ENCODE measurements at places on chromosomes 12 and 14.
A peak's percentile ranks its signal among the peaks of the same experiment; 100 is the strongest.

GRCh38 chr14:24734917-24735500, 101.0 kb upstream of the GZMB start:
- no peak for DNase-seq

GRCh38 chr12:129552996-129553750, 350.7 kb downstream of the TMEM132D start:
- DNase-seq, result no peak

DNA sequence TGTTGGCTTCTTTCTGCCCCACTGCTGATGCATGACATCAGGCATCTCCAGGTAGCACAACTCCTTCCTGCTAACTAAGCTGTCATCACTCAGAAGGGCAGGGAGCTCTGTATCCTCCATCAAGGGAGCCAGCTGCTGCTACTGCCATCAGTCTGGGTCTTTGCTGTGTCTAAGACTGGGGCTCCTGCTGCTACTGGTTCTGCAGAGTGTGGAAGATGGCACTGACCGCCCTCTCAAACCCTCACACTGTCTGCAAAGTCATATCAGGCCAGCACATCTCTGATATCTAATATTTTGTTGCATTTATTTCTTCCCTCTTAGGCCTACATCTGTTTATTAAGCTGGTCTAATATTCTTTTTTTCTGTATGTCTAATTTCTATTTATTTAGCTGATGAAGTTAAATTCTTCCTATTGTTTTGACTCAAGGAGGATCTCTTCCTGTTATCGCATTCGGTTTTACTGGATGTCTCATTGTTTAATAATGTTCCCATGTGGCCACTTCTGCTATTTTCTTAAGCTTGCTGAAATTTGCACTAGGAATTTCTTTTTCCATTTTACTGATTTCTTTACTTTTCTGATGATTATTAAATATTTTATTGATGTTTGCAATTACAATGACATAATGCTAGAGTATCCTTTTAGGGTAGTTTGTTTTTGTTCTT, 7.6 kb upstream of the E2F7 start:
- DNase-seq, result no peak

DNA sequence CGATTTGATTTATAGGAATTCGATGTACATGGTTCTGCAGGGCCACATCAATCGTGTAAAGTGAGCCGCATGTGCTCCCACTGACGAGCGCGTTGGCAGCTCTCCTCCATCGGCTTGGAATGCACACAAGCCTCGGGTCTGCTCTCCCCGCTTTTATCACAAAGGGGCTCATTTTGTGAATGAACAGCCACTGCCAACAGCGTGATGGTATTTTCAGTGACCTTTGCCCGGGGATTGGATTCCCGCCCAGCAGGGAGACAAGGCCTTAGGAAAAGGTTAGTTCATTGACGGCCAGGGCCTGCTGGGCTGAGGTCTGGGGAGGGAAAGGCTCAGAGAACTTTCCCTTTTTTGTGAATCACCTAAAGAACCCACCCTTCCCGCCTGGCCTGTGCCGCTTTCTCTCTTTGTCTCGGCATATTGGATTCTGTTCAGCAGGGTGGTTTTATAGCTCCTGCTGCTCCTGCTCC, 232.1 kb downstream of the MSRB3 start:
- DNase-seq, result peak; percentile 17

DNA sequence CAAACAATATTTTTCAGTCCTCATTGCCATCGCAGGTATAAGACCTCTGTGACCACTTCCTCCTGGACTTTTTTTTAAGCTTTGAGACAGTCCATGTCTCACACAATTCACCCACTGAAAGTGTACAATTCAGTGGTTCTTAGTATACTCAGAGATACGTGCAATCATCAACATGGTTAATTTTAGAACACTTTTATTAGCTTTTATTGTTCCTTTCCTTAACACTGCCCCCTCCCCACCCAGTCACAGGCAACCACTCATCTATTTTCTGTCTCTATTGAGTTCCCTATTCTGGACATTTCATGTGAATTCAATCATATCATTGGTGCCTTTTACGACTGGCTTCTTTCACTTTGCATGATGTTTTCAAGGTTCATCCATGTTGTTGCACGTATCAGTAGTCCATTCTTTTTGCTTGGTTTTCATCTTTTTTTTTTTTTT, 16.2 kb downstream of the NCKAP5L start:
- DNase-seq, result no peak

DNA sequence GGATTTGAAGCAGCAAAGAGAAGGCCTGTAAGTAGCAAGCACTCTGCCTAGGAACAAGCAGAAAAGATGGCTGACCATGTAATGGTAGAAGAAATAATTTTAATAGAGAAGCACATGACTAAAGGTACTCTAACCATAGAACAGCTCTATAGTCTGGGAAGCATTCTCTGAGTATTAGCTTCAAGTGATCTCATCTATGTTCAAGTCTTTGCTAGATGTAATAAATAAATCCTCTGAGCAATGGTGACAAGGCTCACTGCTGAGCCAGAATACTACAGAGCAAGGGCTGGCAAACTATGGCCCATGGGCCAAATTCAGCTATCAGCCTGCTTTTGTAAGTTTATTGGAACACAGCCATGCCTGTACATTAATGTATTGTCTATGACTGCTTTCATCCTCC, 84.8 kb downstream of the PEBP1 start:
- DNase-seq, result no peak

DNA sequence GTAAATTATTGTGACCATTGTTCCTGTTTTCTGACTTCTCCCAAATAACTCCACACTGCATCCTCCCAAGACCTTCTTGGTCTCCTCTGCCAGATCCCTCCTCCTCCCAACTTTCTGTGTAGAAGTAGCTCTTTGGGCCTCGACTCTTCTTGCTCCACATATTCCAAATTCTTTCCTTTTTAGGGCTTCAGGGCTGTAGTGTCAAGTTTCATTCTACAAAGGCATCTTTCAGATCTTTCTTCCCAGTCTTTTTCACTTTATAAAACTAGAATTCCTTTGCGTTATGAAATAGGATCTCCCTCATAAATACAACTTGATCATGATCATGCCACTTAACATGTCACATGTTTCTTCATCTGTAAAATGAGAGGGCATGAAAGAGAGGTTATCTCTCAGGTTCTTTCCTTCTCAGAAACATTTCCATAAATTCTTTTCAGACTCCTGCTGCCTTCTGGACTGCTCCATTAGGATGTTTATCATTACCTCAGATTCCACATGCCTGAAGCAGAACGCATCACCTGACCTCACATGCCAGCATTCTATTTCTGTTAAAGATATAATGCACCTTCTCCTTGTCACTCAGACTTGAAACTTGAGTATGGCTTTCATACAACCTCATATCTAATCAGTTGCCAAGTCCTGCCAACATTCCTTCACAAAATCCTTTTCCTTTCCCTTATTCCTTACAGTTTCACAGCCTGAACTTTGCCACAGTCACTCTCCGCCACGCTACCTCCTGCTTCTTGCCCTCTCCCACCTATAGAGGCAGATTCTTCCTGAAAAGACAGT, 8.5 kb downstream of the SLC38A1 start:
- DNase-seq, result no peak

- DNase-seq, result no peak
These were observed 27.3 kb downstream of the PNMA1 start for GRCh38 chr14:73686901-73687300.

DNA sequence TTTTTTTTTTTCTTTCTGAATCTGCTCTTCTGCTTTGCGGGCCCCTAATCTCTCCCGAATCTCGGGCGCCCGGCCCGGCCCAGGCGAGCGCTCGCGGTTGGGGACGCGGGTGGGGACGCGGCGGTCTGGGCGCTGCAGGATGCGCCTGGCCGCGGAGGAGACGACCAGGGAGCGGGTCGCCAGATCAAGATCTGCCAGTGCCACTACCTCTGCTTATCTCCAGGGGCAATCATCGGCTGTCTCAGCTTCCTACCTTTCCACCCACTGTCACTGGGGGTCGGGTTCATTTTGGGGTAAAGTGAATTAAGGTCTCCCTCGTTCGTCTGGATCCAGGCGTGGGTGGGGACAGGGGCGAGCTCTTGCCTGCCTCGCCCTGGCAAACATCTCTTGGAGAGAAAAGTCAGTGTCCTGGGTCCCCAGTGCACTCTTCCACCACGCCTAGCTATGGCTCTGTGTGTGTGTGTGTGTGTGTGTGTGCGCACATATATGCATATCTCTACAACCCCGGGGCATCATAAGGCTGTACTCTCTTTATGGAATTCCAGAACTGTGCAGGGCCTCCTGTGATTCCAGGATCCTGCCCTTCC, 422.3 kb downstream of the VRK1 start:
- DNase-seq, result no peak

- no peak for DNase-seq
These were observed 42.6 kb upstream of the FOXJ2 start for GRCh38 chr12:7989827-7990491.

- no peak for DNase-seq
These were observed 476.9 kb downstream of the LRIG3 start for GRCh38 chr12:58443273-58443980.

DNA sequence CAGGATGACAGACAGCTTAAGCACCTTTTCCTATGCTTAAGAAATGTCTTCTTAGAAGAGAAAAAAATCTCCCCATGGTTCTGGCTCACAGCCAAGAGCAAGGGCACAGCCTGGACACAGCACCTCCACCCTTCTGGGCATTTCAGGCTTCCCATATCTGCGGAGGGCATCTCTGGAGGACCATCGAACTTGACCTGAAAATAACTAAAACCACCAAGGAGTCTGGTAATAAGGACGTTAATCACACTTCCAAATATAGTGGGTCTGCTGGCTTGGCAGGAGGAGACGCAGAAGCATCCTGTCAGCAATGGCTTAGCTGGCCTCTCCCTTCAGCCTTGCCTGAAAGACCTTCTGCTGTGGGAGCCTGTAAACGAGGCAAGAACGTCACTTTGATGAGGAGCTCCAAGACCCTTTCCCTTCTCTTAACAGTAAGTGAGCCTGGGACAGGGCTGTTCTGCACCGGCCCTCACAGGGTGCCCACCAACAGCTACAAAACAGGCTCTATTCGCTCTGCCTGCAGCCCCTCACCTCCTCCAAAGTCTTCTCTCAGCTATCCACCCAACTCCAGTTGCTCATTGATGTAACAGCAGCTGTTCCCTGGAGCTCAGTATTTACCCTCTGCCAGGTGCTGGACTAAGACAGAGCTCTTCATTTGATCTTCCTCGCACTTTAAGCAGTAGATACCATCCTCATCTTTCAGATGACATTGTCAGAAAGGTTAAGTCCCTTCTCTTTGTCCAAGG, 13.2 kb downstream of the SETD3 start:
- DNase-seq, result no peak

DNA sequence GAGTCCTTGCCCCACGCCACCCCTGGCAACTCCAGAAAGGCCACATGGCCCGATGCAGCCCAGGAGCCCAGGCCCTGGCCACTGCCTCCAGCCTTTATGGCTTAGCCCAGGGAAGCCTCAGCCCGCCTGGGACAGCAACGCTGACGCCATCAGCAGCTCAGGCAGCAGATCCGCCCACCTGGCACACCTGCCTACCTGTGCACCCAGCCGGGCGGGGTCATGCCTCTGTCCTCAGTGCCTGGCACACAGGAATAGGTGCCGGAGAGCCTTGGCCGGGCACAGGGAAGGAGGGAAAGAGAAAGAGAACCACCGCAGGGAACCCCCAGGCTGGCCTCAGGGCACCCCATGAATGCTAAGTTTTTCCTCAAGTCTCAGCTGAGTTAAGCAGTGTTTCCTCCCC, 21.1 kb downstream of the BEGAIN start:
- DNase-seq, result no peak

GRCh38 chr12:88419794-88420193, 160.5 kb downstream of the KITLG start:
- no peak for DNase-seq

DNA sequence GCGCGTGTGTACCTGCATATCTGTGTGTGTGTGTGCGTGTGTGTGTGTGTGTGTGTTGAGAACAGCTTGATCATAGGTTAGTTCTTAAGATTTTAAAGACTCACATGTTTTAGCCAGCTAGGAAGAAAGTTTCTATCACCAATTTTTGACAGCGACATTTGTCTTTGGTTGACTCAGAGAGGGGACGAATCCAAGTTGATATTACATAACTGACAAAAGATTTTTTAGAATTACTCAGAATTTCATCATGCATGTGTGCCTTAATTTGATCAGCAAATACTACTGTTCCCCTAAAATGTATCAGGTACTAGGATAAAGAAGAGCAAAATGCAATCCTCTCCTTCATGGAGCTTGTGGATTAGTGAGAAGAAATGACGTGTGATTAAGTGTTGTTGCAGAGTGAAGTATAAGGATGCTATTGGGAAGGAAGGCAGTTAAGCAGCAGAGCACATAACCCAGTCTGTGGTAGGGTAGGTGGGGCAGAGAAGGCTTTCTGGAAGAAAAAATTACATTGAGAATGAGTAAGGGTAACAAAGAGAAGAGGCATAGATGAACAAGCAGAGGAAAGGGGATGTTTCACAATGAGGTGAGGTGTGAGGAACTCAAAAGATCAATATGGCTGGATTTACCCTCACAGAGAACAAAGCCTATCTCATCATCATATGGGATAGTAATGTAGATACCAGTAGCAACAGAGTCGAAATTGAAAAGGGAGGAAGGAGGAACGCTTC, 77.5 kb downstream of the ELK3 start:
- no peak for DNase-seq

GRCh38 chr12:57735952-57736740, 2.4 kb downstream of the AGAP2 start:
- DNase-seq, result no peak

- DNase-seq, result no peak
These were observed 229.1 kb downstream of the MON2 start for GRCh38 chr12:62695696-62696095.

DNA sequence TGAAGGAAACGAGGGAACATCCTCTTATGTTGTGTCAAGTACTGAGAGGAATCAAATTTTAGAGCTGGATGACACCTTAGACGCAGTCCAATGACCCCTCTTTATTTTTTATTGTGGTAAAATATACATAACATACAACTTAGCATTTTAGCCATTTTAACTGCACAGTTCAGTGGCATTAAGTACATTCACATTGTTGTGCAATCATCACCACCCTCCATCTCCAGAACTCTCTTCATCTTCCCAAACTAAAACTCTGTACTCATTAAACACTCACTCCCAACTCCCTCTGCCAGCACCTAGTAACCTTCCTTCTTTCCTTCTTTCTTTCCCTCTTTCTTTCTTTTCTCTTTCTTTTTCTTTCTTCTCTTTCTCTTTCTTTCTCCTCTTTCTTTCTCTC, 97.2 kb upstream of the SLC24A4 start:
- no peak for DNase-seq

GRCh38 chr12:116161588-116161987, 115.9 kb downstream of the MED13L start:
- DNase-seq, result no peak

DNA sequence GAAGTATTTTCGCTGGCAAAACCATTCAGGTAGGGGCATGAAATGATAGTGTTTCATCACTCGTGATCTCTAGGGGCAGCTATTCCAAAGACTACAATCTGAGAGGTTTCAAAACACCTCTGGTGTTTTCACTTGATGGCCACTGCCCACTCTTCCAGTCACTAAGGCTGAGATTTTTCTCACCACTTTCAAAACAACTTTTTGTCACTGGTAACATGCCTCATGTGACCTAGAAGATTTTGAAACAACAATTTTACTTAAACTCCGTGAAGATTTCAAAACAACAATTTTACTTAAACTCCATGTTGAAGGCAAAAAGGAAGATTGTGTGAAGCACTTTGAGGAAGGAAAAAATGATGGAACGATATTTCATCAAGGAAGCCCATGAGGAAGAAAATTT, 1.2 kb upstream of the IRAK3 start:
- no peak for DNase-seq

All from tibial nerve (tissue), 4 donors.